ENCODE measurements at places on chromosomes 16 and 17. TPM values are rescaled to one million over a fixed set of nuclear protein-coding genes. Genes with fewer than 3 reads are reported as not detected.

The DRC3 gene
- 3.3 TPM for total RNA-seq

The MYH1 gene
- total RNA-seq, result 0.81 TPM

DNA sequence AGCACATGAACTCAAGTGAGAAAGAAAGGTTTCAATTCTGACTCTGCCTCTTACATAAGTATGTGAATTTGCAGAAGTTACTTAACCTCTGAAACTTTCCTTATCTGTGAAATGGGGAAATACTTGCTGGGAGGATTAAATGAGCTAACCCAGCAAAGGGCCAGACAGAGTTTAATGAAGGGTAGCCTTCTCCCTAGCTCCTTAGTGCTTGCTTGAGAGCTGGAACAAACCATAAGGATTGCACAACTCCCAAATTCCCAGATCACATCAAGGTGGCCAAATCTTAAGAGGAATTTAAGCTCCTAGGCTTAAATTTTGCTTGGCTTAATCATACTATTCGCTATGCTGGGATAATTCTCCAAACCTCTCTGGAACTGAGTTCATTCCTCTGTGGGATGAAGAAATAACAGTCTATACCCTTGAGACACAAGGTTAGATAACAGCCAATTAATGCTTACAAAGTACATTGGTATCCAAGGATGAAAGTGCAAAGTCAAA is 11.8 kb upstream of the WSB1 start:
- H3K4me3 ChIP-seq, result no peak overlapping the region
- peak overlapping the region; percentile 52 for H3K27ac ChIP-seq
- H3K27me3 ChIP-seq, result no peaks in the 10 kb centered on the region
- peaks cover 24% of the 10 kb centered on the region for H3K4me1 ChIP-seq
- DNase-seq, result no peak

DNA sequence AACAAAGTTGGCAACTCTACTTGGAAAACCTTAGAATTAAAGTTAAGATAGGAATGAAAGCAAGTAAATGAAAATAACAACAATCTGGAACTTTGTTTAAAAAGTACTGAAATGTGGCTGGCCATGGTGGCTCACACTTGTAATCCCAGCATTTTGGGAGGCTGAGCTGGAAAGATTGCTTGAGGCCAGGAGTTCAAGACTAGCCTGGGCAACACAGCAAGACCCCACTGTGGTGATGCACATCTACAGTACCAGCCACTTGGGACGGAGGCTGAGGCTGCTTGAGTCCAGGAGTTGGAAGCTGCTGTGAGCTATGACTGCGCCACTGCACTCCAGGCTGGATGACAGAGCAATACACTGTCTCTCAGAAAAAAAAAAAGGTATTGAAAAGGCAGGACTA is 51.7 kb downstream of the SYNRG start:
- H3K36me3 ChIP-seq, result peaks cover 87% of the 10 kb centered on the region
- no peak overlapping the region for H3K4me3 ChIP-seq
- H3K27ac ChIP-seq, result no peak overlapping the region
- H3K27me3 ChIP-seq, result no peaks in the 10 kb centered on the region
- DNase-seq, result no peak
- no peaks in the 10 kb centered on the region for H3K4me1 ChIP-seq

DNA sequence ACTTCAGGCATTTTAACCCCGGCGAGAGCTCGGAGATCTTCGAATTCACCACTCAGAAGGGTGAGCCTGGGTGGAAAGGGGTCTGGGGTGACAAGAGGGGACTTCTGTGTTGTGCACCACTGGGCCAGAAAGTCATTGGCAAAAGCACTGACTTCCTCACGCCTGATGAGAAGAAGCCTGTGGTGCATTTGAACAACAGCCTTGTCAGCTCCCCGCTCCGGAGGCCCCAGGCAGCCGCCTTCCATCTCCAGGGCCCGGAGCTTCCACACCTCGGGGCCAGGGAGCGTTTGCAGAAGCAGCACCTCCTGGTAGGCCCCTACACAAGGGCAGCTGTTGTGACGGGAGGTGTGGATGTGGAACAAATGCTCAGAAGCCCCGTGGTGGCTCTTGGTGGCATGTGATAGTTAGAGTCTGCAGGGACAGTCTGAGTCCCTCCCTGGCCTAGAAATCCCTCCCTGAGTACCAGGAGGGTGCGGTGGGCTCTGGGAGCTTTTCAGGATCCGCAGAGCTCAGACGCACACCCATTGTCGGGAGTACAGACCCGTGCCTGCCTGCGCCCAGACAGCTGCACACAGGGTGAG is 9.7 kb downstream of the CACNG1 start:
- no peak overlapping the region for H3K4me3 ChIP-seq
- no peaks in the 10 kb centered on the region for H3K4me1 ChIP-seq
- no peak overlapping the region for H3K27ac ChIP-seq
- H3K36me3 ChIP-seq, result no peaks in the 10 kb centered on the region
- DNase-seq, result no peak

GRCh38 chr16:31215287-31216162 is 1.4 kb downstream of the PYDC1 start:
- H3K36me3 ChIP-seq, result no peaks in the 10 kb centered on the region
- no peak overlapping the region for H3K27ac ChIP-seq
- peaks cover 24% of the 10 kb centered on the region for H3K4me1 ChIP-seq
- H3K4me3 ChIP-seq, result peak overlapping the region; percentile 52
- peaks cover 54% of the 10 kb centered on the region for H3K27me3 ChIP-seq
- DNase-seq, result peak; percentile 82

DNA sequence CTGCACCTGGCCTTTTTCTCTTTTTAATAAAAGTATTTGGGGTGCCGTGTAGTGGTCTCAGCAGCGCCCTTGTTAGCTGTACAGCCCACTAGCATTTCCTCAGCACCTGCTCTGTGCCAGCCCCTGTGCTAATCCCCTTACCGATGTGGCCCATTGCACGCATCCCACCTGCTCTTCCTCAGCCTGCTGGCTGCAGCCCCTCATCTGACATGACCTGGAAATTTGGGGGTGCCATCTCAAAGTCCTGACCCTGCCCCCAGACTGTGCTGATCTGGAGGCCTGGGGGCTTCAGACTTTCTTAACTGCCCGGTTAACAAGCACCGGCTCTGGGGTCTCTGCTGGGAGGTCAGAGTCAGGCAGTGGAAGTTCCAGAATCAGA is 10.4 kb downstream of the GPRC5C start:
- peaks cover 7% of the 10 kb centered on the region for H3K36me3 ChIP-seq
- peak overlapping the region; percentile 31 for H3K4me3 ChIP-seq
- H3K27me3 ChIP-seq, result no peaks in the 10 kb centered on the region
- peaks cover 52% of the 10 kb centered on the region for H3K4me1 ChIP-seq
- H3K27ac ChIP-seq, result peak overlapping the region; percentile 86

All from upper lobe of right lung (tissue), 1 donor.